SJSA1 (cell line): ENCODE measurements at places on chromosomes 3 and 15. TPM values are rescaled to one million over a fixed set of nuclear protein-coding genes. Genes with fewer than 3 reads are reported as not detected.

GRCh38 chr15:85744579-85744978 is 50.1 kb downstream of the KLHL25 start:
- no peak for DNase-seq

GRCh38 chr3:112011376-112011940 is 12.7 kb downstream of the TAGLN3 start:
- no peak for DNase-seq

- DNase-seq = no peak
Measured at GRCh38 chr3:43163895-43164493, 58.1 kb upstream of the POMGNT2 start.

GRCh38 chr15:59940456-59940855 is 63.7 kb upstream of the FOXB1 start:
- DNase-seq = no peak

- DNase-seq = no peak
Measured at GRCh38 chr15:58523634-58524033, 91.8 kb downstream of the LIPC start.

GRCh38 chr3:11131371-11131770 is 22.9 kb upstream of the HRH1 start:
- no peak for DNase-seq

GRCh38 chr3:149090907-149091306 is 4.6 kb upstream of the HLTF start:
- DNase-seq = no peak

- no peak for DNase-seq
Measured at GRCh38 chr3:32498252-32498651, 4.4 kb downstream of the CMTM6 start.

- no peak for DNase-seq
Measured at GRCh38 chr3:152202976-152203626, 65.6 kb upstream of the MBNL1 start.

DNA sequence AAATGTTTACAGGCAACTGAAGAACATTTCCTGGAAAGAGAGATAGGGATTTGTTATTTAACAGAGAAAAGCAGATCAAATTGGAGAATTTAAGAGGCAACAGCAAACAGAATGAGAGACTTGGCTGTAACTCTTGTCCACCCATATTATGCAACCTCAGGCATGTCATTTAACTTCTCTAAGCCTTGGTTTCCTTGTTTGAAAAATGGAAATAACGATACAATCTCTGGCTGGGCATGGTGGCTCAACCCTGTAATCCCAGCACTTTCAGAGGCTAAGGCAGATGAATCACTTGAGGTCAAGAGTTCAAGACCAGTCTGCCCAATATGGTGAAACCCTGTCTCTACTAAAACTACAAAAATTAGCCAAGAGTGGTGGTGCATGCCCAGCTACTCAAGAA is 23.7 kb downstream of the ARRDC4 start:
- no peak for DNase-seq

DNA sequence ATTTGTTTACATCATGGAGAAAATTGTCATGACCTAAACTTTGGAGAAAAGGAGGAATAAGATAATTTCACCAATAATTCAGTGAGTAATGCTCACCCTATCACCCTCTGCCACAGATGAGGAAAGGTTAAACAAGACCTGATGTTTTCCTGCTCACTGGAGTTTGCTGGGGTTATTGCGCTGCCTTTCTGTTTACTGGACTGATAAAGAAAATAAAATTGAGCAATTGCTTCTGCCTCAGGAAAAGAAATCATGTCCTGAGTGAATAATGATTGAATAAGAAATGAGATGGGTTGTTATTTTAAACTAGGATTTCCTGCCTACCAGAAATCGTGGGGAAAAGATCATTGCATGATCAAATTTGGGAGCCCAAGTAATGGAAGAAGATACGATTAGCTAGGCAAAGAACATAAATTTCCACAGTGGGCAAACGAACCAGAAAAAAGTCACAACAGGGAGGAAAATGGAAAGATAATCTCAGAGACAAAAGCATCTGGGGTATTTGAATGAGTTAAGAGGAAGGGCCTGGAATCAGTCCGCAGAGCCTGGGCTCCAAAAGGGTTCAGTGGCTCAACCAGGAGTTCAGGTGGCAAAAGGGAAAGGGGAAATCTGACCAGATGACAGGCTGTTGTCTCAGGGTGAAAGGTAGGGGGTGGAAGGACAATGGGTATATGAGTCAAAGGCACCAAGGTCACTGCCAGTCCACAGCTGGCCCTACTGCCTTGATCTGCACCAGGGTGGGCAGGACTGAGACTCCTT is 146.8 kb downstream of the FAM43A start:
- DNase-seq = no peak

- DNase-seq = no peak
Measured at GRCh38 chr3:87227835-87228144, 681 bp downstream of the CHMP2B start.

- DNase-seq = no peak
Measured at GRCh38 chr15:57578288-57578900, 13.3 kb upstream of the MYZAP start.

GRCh38 chr3:65619451-65619881 is 419.3 kb downstream of the MAGI1 start:
- no peak for DNase-seq

PCLAF gene
- 116 and 125 TPM in 2 replicates for total RNA-seq

SLC22A13 gene
- total RNA-seq = not detected in 2 replicates

GXYLT2 gene
- 13.3 and 18.2 TPM in 2 replicates for total RNA-seq

GP9 gene
- not detected in 2 replicates for total RNA-seq

NOX5 gene
- total RNA-seq = not detected in 2 replicates

SPINK8 gene
- total RNA-seq = not detected in 2 replicates

SEMA3G gene
- 0.13 TPM in 1 of 2 replicates, not detected in the other for total RNA-seq

GPR149 gene
- total RNA-seq = not detected in 2 replicates

IQCH gene
- 0.31 and 4.5 TPM in 2 replicates for total RNA-seq

CTXN2 gene
- total RNA-seq = not detected in 2 replicates

RARB gene
- total RNA-seq = 11.7 and 17.9 TPM in 2 replicates

FGF7 gene
- 0.08 TPM in 1 of 2 replicates, not detected in the other for total RNA-seq
